ENCODE measurements at places on chromosomes 16 and 17. TPM values are rescaled to one million over a fixed set of nuclear protein-coding genes. Genes with fewer than 3 reads are reported as not detected.

- DNase-seq = peak; percentile 22
- H3K27ac ChIP-seq = peak overlapping the region; percentile 88
- peaks cover 5% of the 10 kb centered on the region for H3K4me1 ChIP-seq
- peaks cover 2% of the 10 kb centered on the region for H3K36me3 ChIP-seq
Measured at GRCh38 chr17:14303343-14304221, 2.7 kb downstream of the HS3ST3B1 start.

- no peak overlapping the region for H3K27ac ChIP-seq
- DNase-seq = no peak
- peaks cover 1% of the 10 kb centered on the region for H3K36me3 ChIP-seq
- H3K4me1 ChIP-seq = peaks cover 52% of the 10 kb centered on the region
- no peaks in the 10 kb centered on the region for H3K27me3 ChIP-seq
- no peak overlapping the region for H3K4me3 ChIP-seq
Measured at GRCh38 chr17:17938388-17939107, 33.7 kb downstream of the TOM1L2 start.

GRCh38 chr16:63981639-63982038, 1140.2 kb downstream of the CDH11 start:
- no peaks in the 10 kb centered on the region for H3K27me3 ChIP-seq
- no peaks in the 10 kb centered on the region for H3K36me3 ChIP-seq
- no peaks in the 10 kb centered on the region for H3K4me1 ChIP-seq
- H3K27ac ChIP-seq = no peak overlapping the region
- DNase-seq = no peak
- no peak overlapping the region for H3K4me3 ChIP-seq

SULT1A1 gene
- 3.6 TPM for total RNA-seq

GRCh38 chr16:63337264-63337663, 1301.0 kb upstream of the CDH8 start:
- H3K27me3 ChIP-seq = no peaks in the 10 kb centered on the region
- no peak for DNase-seq
- no peaks in the 10 kb centered on the region for H3K36me3 ChIP-seq
- H3K27ac ChIP-seq = no peak overlapping the region
- H3K4me3 ChIP-seq = no peak overlapping the region

GRCh38 chr17:48577946-48578615, at the start of gene HOXB4:
TSS of gene HOXB4 (minus strand) at chr17:48578350. CDS start at chr17:48578319, 31 bp downstream.
- peaks cover 8% of the 10 kb centered on the region for H3K4me1 ChIP-seq
- H3K27ac ChIP-seq = peak within 1 kb of the TSS; percentile 98
- peak within 1 kb of the TSS; percentile 86 for H3K4me3 ChIP-seq
- peaks cover 4% of the 10 kb centered on the region for H3K36me3 ChIP-seq

KRTAP1-5 gene
- not detected for total RNA-seq

DNA sequence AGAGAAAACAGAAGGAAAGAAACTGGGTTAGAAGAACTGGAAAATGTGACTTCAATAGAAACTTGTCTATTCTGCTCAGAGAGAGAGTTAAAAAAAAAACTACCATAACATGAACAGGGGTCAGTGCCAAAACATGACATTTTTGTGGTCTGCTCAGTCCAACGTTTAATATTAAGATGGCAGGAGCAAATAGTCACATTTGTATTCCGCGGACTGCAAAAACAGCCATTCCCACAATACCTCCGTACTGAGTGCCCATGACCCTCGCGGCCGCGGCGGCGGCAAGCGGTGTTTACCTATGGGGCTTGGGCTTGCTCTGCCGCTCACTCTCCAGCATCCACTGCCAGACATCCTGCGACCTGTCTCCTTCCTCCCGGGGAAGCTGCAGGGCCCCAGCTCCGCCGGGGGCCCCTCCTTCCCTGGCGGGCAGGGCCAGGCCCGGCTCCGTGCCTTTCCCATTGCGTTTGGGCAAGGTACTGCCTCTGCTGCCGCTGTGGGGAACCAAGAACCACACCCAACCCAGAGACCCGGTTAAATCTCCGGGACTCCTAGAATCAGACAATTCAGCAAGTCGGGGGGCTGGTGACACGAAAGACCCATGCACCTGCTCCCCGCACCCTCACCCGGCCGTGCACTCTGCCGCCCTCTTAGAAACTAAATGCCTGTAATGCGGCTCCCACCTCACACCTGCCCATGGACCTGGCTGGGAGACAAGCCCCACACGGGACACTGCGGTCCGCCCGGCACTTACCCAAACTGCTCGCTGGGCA, 24.7 kb downstream of the AXIN2 start:
- H3K27me3 ChIP-seq = no peaks in the 10 kb centered on the region
- no peak overlapping the region for H3K27ac ChIP-seq
- DNase-seq = peak; percentile 48
- H3K4me3 ChIP-seq = no peak overlapping the region

OR3A2 gene
- total RNA-seq = not detected

DNA sequence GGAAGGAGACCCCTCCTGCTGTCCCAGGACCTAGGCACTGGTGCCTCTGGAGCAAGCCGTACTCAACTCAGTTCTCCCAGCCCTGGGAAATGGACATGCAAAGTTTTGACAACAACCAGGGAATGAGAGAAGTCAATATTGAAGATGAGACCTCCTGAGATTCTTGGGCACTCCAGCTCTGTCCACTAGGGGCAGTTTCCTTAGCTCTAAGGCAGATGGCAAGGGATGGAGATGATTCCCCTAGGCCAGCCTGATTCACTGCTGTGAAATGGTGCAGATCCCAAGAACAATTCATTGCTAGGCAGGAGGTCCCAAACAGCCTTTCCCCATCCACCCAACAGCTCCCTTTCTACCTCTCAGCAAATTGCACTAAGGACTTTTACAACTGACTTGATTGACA, 20.5 kb upstream of the SDR42E2 start:
- H3K27ac ChIP-seq = no peak overlapping the region
- no peaks in the 10 kb centered on the region for H3K4me1 ChIP-seq
- DNase-seq = no peak

GRCh38 chr16:70805787-70806186, 4.8 kb upstream of the VAC14 start:
- peak; percentile 90 for DNase-seq
- H3K36me3 ChIP-seq = no peaks in the 10 kb centered on the region
- no peaks in the 10 kb centered on the region for H3K27me3 ChIP-seq

HSD17B2 gene
- total RNA-seq = 0.33 TPM

MYO15A gene
- 0.77 TPM for total RNA-seq

DNA sequence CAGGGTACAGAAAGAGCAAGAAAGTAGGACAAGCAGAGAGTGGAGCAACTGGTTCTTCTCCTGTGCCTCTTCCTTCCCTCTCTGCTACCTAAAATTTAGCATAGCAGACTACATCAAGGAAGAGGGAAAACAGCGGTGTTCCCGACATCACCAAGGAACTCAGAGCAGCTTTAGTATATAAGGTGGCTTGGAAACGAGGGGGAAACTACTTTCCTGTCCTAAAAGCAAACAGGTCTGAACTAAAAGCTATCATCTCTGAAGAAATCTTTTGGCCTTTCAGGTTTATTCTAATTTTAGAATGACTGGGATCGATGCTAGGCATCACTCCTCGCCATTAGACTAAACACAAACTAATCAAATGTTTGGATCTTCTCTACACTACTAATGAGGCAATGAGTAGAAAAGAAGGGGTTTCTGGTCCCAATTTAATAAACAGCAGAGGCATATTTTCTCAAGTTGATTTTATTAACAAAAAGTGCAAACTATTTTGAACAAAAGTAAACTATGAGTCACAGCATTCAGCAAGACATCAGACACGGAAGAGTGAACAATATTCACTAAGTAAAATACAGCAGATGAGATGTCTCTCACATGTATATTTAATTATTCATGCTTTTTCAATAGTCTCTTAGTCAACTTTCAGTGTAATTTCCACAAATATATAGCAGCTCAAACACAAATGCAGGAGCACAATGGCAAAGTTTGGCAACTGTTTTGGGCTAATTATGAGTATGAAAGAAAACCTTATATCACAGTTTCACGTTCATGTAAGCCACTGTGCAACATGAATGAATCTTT, 108.7 kb downstream of the TRIM37 start:
- H3K4me3 ChIP-seq = no peak overlapping the region
- H3K27me3 ChIP-seq = no peaks in the 10 kb centered on the region
- no peaks in the 10 kb centered on the region for H3K36me3 ChIP-seq
- no peaks in the 10 kb centered on the region for H3K4me1 ChIP-seq
- no peak overlapping the region for H3K27ac ChIP-seq

DNA sequence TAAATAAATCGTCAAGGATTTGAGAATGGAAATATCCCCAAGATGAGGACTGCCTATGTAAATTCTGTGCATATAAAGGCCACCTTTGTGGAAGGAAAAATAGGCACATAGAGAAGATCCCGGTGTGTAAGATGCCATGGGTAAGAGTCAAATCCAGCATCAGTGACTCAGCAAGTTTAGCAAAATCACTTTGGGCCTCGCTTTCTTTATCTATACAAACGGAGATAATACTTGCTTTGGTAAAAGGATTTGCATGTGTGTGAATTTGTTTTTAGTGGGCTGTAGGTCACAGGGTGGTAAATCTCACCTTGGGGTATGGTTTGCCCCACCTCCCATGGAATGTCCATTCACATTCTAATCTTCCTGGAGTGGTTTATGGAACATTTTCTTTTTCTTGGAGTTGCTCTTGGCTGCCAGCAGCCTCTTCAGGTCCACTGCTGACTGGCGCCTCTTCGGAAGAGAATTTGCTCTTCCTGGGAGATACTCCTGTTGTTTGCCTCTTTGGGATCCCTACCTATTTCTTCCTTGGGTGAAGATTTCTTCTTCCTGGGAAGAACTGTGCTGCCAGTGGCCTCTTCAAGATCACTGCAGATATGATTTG, 587.6 kb downstream of the CDH11 start:
- no peaks in the 10 kb centered on the region for H3K27me3 ChIP-seq
- no peak overlapping the region for H3K27ac ChIP-seq
- peak; percentile 26 for DNase-seq
- no peaks in the 10 kb centered on the region for H3K4me1 ChIP-seq

OR1F1 gene
- not detected for total RNA-seq

- H3K36me3 ChIP-seq = no peaks in the 10 kb centered on the region
- DNase-seq = no peak
- H3K4me1 ChIP-seq = peaks cover 26% of the 10 kb centered on the region
- H3K27ac ChIP-seq = no peak overlapping the region
- no peak overlapping the region for H3K4me3 ChIP-seq
- H3K27me3 ChIP-seq = no peaks in the 10 kb centered on the region
Measured at GRCh38 chr17:40103688-40104087, 3.3 kb upstream of the NR1D1 start.

- no peaks in the 10 kb centered on the region for H3K4me1 ChIP-seq
- DNase-seq = no peak
- H3K4me3 ChIP-seq = no peak overlapping the region
Measured at GRCh38 chr17:37339321-37339720, 36.5 kb upstream of the C17orf78 start.

GRCh38 chr16:35182043-35182677, 1722.7 kb downstream of the TP53TG3F start:
- no peak overlapping the region for H3K27ac ChIP-seq
- no peak overlapping the region for H3K4me3 ChIP-seq
- no peaks in the 10 kb centered on the region for H3K4me1 ChIP-seq
- DNase-seq = no peak
- no peaks in the 10 kb centered on the region for H3K27me3 ChIP-seq

DNA sequence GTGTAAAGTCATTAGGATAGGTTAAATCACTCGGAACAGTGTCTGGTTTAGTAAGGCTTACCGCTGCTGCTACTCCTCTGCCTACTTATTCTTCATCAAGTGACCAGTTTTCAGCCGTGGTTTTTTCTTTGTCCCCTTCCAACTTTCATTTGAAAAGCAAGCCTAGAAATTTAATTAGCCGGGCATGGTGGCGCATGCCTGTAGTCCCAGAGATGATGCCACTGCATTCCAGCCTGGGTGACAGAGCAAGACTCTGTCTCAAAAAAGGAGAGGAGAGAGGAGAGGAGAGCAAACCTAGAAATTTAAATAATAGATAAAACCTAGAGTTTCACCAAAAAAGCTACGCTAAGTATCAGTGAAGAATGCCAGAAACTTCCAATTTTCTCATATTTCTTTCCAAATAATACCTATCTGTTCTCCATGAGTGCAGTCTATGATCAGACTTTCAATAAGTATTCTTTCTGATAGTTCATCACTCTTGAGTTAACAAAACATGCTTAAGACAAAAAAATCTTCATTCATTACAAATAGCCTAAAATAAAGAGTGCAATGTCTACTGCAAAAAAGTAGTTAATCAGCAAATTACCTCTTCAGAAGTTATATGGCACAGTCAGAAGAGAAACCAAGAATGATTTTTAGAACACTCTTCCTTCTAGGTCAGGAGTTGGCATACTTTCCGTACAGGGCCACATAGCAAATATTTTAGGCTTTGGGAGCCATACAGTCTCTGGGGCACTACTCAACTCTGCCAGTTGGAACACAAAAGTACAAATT, 15.1 kb downstream of the ANKFY1 start:
- H3K4me1 ChIP-seq = no peaks in the 10 kb centered on the region
- H3K4me3 ChIP-seq = no peak overlapping the region
- no peak for DNase-seq
- H3K27me3 ChIP-seq = no peaks in the 10 kb centered on the region
- no peaks in the 10 kb centered on the region for H3K36me3 ChIP-seq

GRCh38 chr16:65122724-65123395, 997 bp upstream of the CDH11 start:
- DNase-seq = peak; percentile 71
- no peaks in the 10 kb centered on the region for H3K36me3 ChIP-seq
- no peaks in the 10 kb centered on the region for H3K27me3 ChIP-seq
- peak overlapping the region; percentile 92 for H3K27ac ChIP-seq
- peaks cover 1% of the 10 kb centered on the region for H3K4me1 ChIP-seq

TSPOAP1 gene
- total RNA-seq = 4.0 TPM

GRCh38 chr17:42135664-42136653, 13.4 kb downstream of the HSPB9 start:
- H3K27ac ChIP-seq = peak overlapping the region; percentile 54
- H3K4me1 ChIP-seq = peaks cover 30% of the 10 kb centered on the region
- H3K4me3 ChIP-seq = no peak overlapping the region
- H3K36me3 ChIP-seq = peaks cover 5% of the 10 kb centered on the region
- H3K27me3 ChIP-seq = no peaks in the 10 kb centered on the region
- DNase-seq = peak; percentile 64

- no peaks in the 10 kb centered on the region for H3K4me1 ChIP-seq
- no peak overlapping the region for H3K27ac ChIP-seq
Measured at GRCh38 chr17:50076591-50077235, 18.4 kb upstream of the PDK2 start.

GRCh38 chr16:54123766-54124165, 162.8 kb downstream of the IRX3 start:
- no peak overlapping the region for H3K4me3 ChIP-seq
- H3K27me3 ChIP-seq = no peaks in the 10 kb centered on the region
- no peak overlapping the region for H3K27ac ChIP-seq

- H3K27ac ChIP-seq = no peak overlapping the region
- H3K4me3 ChIP-seq = no peak overlapping the region
- H3K36me3 ChIP-seq = no peaks in the 10 kb centered on the region
- DNase-seq = no peak
Measured at GRCh38 chr17:48513097-48513496, 17.7 kb downstream of the HOXB1 start.

- H3K36me3 ChIP-seq = no peaks in the 10 kb centered on the region
- no peaks in the 10 kb centered on the region for H3K27me3 ChIP-seq
- DNase-seq = no peak
- no peak overlapping the region for H3K4me3 ChIP-seq
Measured at GRCh38 chr17:72445055-72445991, 324.5 kb downstream of the SOX9 start.

LUC7L3 gene
- 35.2 TPM for total RNA-seq

All from fibroblast of lung (primary cell).